Astrocyte (in vitro differentiated cells and primary cell): ENCODE measurements at places on chromosomes 6 and 20. TPM values are rescaled to one million over a fixed set of nuclear protein-coding genes. Genes with fewer than 3 reads are reported as not detected.

GRCh38 chr20:23533161-23533560 is 35.1 kb downstream of the CST9L start:
- H3K27me3 ChIP-seq, result no peaks in the 10 kb centered on the region
- no peak overlapping the region for H3K27ac ChIP-seq
- no peak overlapping the region for H3K4me3 ChIP-seq
- DNase-seq, result no peak
- H3K36me3 ChIP-seq, result no peaks in the 10 kb centered on the region
- H3K4me1 ChIP-seq, result no peaks in the 10 kb centered on the region

GRCh38 chr6:67544851-67545452 is 1090.1 kb upstream of the ADGRB3 start:
- H3K4me3 ChIP-seq, result no peak overlapping the region
- no peaks in the 10 kb centered on the region for H3K4me1 ChIP-seq
- no peak overlapping the region for H3K27ac ChIP-seq

- H3K27me3 ChIP-seq, result no peaks in the 10 kb centered on the region
- DNase-seq, result peak; percentile 66
Measured at GRCh38 chr6:89385156-89385667, 26.9 kb downstream of the RRAGD start.

CGAS gene
- 0.16 and 0.34 TPM in 2 replicates for total RNA-seq
